GM20000 (cell line): ENCODE measurements at places on chromosomes 2 and 18.

GRCh38 chr2:11444737-11445136 lies 21.2 kb downstream of the E2F6 start:
- no peak for DNase-seq

GRCh38 chr2:139293992-139294548 lies 513.9 kb upstream of the NXPH2 start:
- no peak for DNase-seq

GRCh38 chr2:85319796-85320195 lies 8.0 kb downstream of the TGOLN2 start:
- DNase-seq, result no peak

DNA sequence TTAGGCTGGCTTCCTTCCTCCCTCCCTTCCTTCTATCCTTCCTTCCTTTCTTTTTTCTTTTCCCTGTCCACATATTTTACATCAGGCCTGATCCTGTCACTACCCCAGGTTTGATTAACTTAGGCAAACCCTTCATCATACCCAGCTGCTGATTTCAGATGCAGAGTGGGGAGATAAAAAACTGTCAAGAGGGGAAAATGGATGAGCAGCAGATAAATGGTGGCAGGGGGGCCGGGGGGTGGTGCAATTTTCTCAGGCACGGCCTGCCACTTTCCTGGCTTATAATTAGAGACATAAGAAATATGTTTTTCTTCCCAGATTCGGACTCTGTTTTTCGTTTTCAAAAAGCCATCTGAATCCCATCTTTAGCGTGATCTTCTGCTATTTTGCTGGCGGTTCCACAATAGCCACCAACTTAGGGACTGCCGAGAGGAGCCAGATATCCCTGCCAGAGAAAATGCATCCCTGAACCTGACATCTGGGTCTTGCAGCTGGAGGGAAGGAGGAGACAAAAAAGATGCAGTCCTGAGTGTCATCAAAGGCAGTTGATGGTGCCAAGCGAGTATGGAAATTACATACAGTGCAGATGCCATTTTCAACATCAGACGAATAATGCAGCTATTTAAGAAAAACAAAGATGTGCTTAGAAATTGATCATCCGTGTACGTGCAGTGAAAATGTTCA lies 49.9 kb downstream of the CXCR4 start:
- no peak for DNase-seq

DNA sequence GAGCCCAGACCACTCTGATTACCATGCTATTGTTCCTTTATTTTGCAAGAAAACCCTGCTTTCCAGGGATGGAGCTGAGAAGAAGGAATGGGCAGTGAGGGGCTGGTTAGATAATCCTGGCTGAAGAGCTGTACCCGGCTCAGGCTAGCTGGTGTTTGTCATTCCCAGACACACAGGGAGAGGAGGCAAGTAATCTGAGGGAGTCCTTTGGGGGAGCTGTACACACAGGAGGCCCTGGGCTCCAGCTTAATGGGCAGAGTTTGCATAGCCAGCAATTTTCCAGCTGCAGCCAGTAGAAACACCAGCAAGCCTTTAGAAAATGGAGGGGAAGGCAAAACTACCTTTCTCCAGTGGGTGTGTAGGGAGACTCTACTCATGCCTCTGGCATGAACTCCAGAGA lies 259.3 kb downstream of the SOX11 start:
- DNase-seq, result no peak

- no peak for DNase-seq
Observed at GRCh38 chr2:42856891-42857632, 64.7 kb upstream of the HAAO start.

GRCh38 chr2:2993172-2993692 lies 384.4 kb downstream of the EIPR1 start:
- DNase-seq, result no peak

DNA sequence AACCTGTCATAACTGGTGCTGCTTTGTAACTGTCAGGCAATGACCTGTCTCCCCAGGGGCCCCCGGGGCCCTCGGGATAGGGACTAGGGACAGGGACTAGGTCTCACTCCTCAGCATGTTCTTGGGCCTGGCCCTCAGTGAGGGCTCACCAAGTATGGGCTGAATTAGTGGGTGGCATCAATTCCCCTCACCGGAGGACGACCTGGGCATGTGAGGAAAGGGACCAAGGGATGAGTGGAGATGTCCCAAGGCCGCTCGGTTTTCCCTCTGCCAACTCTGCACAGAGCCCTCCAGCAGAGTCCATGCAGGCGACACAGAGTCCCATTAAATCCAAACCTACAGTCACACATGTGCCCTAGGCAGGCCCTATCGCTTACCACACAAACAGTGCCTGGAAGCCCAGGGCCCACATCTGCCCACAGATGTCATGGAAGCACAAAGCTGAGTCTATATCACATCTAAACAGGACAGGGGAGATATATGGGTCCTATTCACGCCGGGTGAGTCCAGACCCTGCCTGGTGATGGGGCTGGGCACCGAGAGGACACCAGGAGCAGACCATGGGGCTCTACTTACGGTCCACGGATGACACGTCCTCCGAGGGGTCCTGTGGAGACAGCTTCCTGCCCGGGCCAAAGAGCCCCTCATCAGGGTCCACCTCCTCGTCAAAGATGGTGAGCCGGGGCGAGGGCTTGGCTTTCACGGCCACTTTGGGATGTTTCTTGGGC lies 26.6 kb downstream of the HS1BP3 start:
- no peak for DNase-seq

DNA sequence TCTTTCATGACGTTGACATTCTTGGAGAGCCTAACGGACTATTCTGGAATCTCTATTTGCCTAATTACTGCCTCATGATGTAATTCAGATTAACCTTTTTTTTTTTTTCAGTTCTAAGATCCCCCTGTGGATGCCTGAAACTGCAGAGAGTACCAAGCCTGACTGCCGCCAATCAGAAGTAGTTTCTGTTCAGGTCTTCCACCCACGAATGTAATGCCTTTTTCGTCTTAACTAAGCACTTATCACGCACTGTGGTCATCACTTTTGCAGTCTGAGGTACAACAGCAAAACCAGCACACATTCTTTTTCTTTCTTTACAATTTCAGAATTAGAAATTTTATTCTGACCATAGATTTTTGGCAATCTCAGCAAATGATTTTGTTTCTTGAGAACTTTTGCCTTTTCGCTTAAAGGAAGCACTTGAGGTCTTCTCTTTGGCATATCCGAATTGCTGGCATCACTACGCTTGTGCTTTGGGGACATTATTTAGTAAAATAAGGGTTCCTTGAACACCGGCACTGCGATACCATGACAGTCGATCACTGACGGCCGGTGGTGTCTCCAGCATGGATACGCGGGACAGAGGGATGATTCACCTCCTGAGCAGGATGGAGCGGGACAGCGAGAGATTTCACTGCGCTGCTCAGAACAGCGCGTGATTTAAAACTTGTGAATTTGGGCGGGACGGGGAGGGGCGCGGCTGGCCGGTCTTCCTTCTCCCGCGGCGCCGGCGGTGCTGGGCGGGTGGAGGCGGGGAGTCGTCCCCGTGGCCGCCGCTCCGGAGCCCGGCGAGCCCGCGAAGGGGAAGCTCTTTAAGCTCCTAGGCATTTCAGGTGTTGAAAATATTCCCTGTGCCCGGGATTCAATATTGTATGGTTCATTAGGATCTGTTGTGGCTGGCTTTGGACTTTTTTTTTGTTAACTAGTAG lies 32.0 kb upstream of the GPR55 start:
- DNase-seq, result peak; percentile 82

GRCh38 chr2:197628043-197628500 lies 47.3 kb downstream of the RFTN2 start:
- peak; percentile 46 for DNase-seq

GRCh38 chr2:231525248-231526163 lies 4.7 kb downstream of the NMUR1 start:
- no peak for DNase-seq

DNA sequence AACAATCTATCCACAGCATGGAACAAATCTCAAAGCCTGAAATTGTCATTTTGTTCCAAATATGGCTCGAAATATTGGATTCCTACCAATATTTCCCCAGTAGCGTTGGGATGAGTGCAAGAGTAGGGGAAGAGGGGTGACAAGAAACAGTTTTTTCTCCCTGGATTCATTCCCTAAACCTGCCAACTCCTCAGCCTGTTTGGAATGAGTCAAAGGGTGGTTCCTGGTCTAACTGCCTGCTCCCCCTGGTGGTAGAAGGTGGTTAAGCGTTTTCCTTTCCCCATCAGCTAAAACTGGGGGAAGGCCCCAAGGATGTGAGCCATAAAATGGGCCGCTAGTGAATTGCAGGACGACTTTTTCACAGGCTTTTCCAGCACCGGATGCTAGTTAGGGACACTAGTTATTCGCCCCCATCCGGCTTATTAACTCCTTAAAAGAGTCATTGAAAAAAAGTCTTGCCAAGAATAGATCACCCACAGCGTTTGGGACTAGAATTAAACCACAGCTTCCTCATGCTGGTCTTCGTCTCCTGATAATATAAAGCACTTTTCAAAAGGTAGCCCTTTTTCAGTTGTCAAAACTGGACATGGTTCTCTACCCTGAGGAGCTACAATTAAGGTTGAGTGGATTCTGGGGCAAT lies 72.5 kb downstream of the DHRS9 start:
- peak; percentile 47 for DNase-seq
